Fibroblast of lung (primary cell): ENCODE measurements at places on chromosomes 12 and 14. TPM values are rescaled to one million over a fixed set of nuclear protein-coding genes. Genes with fewer than 3 reads are reported as not detected.

EID3 gene
- 8.2 and 18.0 TPM in 2 replicates for total RNA-seq

WIF1 gene
- total RNA-seq = under 0.01 TPM in 1 of 2 replicates, not detected in the other

DDX55 gene
- 13.9 and 14.9 TPM in 2 replicates for total RNA-seq

NRL gene
- 0.77 and 0.99 TPM in 2 replicates for total RNA-seq

RTL1 gene
- total RNA-seq = not detected in 2 replicates

NINJ2 gene
- total RNA-seq = 0.66 and 1.3 TPM in 2 replicates

FGF23 gene
- total RNA-seq = not detected in 2 replicates

CBLN3 gene
- 2.6 and 5.3 TPM in 2 replicates for total RNA-seq

PRICKLE1 gene
- 4.1 and 9.6 TPM in 2 replicates for total RNA-seq

DAO gene
- not detected in 2 replicates for total RNA-seq

C12orf50 gene
- total RNA-seq = under 0.01 TPM in 1 of 2 replicates, not detected in the other

ALDH1L2 gene
- total RNA-seq = 35.7 and 59.1 TPM in 2 replicates

COQ6 gene
- 13.4 and 18.0 TPM in 2 replicates for total RNA-seq

GNB3 gene
- 1.3 and 1.7 TPM in 2 replicates for total RNA-seq

OVCH1 gene
- total RNA-seq = 0.51 and 1.2 TPM in 2 replicates

IL22 gene
- total RNA-seq = not detected in 2 replicates

CCDC197 gene
- total RNA-seq = not detected in 2 replicates

ZNF84 gene
- total RNA-seq = 25.4 and 27.2 TPM in 2 replicates

TAS2R8 gene
- total RNA-seq = under 0.01 TPM in 1 of 2 replicates, not detected in the other

KITLG gene
- total RNA-seq = 45.7 and 64.6 TPM in 2 replicates

CMAS gene
- 19.0 and 24.3 TPM in 2 replicates for total RNA-seq

UNC79 gene
- 0.17 and 0.26 TPM in 2 replicates for total RNA-seq

GUCY2C gene
- not detected in 2 replicates for total RNA-seq

ZNF740 gene
- total RNA-seq = 14.6 and 16.8 TPM in 2 replicates

FSCB gene
- total RNA-seq = not detected in 2 replicates

LGR5 gene
- total RNA-seq = not detected in 2 replicates

SYCP3 gene
- 0.17 and 0.26 TPM in 2 replicates for total RNA-seq

KRT83 gene
- not detected in 2 replicates for total RNA-seq

TEX22 gene
- total RNA-seq = 0.33 and 0.51 TPM in 2 replicates

TAS2R50 gene
- 1.3 and 2.3 TPM in 2 replicates for total RNA-seq

ADAM21 gene
- 0.51 and 0.66 TPM in 2 replicates for total RNA-seq

DENND5B gene
- 3.6 and 5.3 TPM in 2 replicates for total RNA-seq

PAWR gene
- 16.0 and 16.9 TPM in 2 replicates for total RNA-seq

HOXC12 gene
- total RNA-seq = not detected in 2 replicates

SERPINA10 gene
- total RNA-seq = not detected in 2 replicates

TMED8 gene
- 7.4 TPM in 2 replicates for total RNA-seq

AVPR1A gene
- not detected in 2 replicates for total RNA-seq

ERH gene
- total RNA-seq = 168 and 190 TPM in 2 replicates

PLEKHH1 gene
- 0.33 and 0.77 TPM in 2 replicates for total RNA-seq

CEP170B gene
- 10.3 and 13.9 TPM in 2 replicates for total RNA-seq

ZBTB42 gene
- total RNA-seq = 2.3 and 2.8 TPM in 2 replicates

TPPP2 gene
- not detected in 2 replicates for total RNA-seq
